Neural progenitor cell (in vitro differentiated cells): ENCODE measurements at places on chromosomes 6 and 20.
A peak's percentile ranks its signal among the peaks of the same experiment; 100 is the strongest.

- no peaks in the 10 kb centered on the region for H3K36me3 ChIP-seq
- peaks cover 18% of the 10 kb centered on the region for H3K4me1 ChIP-seq
- peaks cover 100% of the 10 kb centered on the region for H3K27me3 ChIP-seq
- H3K4me3 ChIP-seq: peak overlapping the region; percentile 51
- no peak overlapping the region for H3K27ac ChIP-seq
Observed at GRCh38 chr6:165986914-165987482, 180.7 kb downstream of the TBXT start.

- no peaks in the 10 kb centered on the region for H3K27me3 ChIP-seq
- H3K4me1 ChIP-seq: peaks cover 6% of the 10 kb centered on the region
- no peak overlapping the region for H3K27ac ChIP-seq
- no peak overlapping the region for H3K4me3 ChIP-seq
- no peaks in the 10 kb centered on the region for H3K36me3 ChIP-seq
Observed at GRCh38 chr6:125519367-125519766, 217.6 kb upstream of the HDDC2 start.

GRCh38 chr6:116553451-116553850, at the start of gene CALHM4:
Gene CALHM4 (plus strand): TSS chr6:116553751. CDS start chr6:116553794, 43 bp downstream.
- H3K4me1 ChIP-seq: no peaks in the 10 kb centered on the region
- no peaks in the 10 kb centered on the region for H3K27me3 ChIP-seq
- no peak within 1 kb of the TSS for H3K27ac ChIP-seq
- no peak for DNase-seq

DNA sequence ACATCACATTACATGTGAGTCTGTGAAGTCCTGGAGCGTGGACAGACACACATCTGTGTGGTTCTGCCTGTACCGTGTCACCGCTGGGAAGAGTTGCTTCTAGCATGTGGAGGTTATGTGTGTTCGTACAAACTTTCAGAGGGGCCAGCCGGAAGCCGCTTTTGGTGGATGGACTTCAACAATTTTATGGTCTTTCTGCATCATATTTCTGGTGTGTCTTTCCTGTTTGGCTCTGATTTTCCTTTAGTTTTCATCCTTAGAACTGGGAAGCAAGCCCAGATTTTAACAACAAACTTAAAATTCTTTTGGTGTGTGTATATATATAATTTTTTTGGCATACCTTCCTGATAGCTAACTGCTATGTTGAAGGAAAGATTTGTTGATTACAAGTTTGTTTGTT, 71.2 kb downstream of the TIAM2 start:
- no peaks in the 10 kb centered on the region for H3K4me1 ChIP-seq
- no peaks in the 10 kb centered on the region for H3K27me3 ChIP-seq
- no peak for DNase-seq
- H3K27ac ChIP-seq: no peak overlapping the region

- no peaks in the 10 kb centered on the region for H3K27me3 ChIP-seq
- no peaks in the 10 kb centered on the region for H3K4me1 ChIP-seq
- no peak overlapping the region for H3K4me3 ChIP-seq
- no peak overlapping the region for H3K27ac ChIP-seq
- no peaks in the 10 kb centered on the region for H3K36me3 ChIP-seq
Observed at GRCh38 chr6:121497970-121498375, 62.5 kb downstream of the GJA1 start.
